ENCODE measurements at places on chromosomes 11 and 22.

- no peak overlapping the region for H3K27ac ChIP-seq
- H3K27me3 ChIP-seq: no peaks in the 10 kb centered on the region
- DNase-seq: no peak
- peaks cover 26% of the 10 kb centered on the region for H3K4me1 ChIP-seq
These were observed 4.2 kb downstream of the AMPD3 start for GRCh38 chr11:10459029-10459970.

DNA sequence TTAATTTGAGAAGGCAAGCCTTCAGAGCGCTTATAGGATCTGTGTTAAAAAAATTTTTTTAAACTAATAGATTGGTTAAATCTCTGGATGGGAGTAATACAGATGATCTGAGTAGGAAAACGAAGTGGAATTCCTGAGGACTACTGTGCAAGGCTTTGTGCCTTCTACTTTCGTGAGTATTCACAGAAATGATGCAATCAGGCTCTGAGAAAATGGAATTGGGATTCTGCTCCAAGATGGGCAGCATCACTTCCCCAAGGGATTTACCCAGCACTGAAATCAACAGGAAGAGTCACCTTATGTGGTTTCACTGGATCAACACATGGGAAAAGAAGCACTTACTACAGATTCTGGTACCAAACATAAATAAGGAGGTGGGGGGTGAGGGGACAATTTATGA lies 12.5 kb downstream of the KMT5B start:
- no peak overlapping the region for H3K27ac ChIP-seq
- H3K4me3 ChIP-seq: no peak overlapping the region
- H3K36me3 ChIP-seq: peaks cover 2% of the 10 kb centered on the region
- H3K4me1 ChIP-seq: peaks cover 4% of the 10 kb centered on the region
- DNase-seq: no peak
- no peaks in the 10 kb centered on the region for H3K27me3 ChIP-seq

DNA sequence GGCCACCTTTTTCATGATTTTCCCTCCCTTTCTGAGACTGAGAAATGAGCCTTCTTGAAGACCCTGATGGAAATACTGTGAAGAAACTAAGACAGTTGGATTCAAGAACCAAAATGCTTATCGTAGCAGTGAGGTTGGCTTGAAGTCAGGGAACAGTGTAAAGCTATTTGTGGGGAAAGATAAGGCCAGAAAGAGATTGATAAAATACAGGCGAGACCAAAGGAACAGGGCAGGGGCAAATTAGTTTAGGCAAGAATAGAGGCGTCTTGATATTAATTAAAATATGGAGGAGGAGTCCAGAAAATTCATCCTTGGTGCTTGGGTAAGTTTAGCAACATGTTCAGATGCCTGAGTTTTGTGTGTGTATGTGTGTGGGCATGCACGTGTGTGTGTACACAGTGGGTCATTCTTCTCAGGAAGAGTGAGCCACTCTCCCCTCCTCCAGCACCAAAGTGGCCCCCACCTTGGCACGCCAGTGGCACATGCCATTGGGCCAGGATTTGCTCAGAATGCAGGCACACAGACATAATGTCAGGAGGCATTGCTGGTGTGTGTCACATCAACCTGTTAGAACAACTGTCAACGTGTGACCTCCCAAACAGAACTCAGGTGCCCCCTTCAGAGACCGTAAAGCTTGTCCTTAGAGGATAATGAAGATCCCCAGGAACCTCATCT lies 3.9 kb upstream of the EHF start:
- H3K36me3 ChIP-seq: no peaks in the 10 kb centered on the region
- H3K27ac ChIP-seq: no peak overlapping the region
- no peaks in the 10 kb centered on the region for H3K27me3 ChIP-seq
- H3K4me3 ChIP-seq: no peak overlapping the region

DNA sequence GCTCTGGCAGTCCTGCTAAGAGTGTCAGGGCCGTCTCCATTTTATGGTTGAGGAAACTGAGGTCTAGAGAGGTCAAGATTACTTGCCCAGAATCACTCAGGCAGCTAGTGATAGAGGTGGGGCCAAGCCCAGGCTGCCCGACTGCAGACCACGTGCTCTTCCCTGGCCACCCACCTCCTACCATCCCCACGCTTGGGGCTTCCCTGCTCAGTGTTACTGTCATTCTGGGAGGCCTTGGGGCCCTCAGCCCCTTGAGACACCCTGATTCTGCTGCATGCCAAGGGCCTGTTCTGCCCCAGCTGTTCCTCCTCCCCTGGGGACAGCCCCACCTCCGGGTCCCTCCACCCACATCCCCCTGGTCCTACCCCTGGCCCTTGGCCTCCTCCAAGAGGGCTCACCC lies 17.2 kb upstream of the TAB1 start:
- no peaks in the 10 kb centered on the region for H3K36me3 ChIP-seq
- no peak for DNase-seq
- H3K4me3 ChIP-seq: no peak overlapping the region
- peaks cover 7% of the 10 kb centered on the region for H3K4me1 ChIP-seq
- no peaks in the 10 kb centered on the region for H3K27me3 ChIP-seq

DNA sequence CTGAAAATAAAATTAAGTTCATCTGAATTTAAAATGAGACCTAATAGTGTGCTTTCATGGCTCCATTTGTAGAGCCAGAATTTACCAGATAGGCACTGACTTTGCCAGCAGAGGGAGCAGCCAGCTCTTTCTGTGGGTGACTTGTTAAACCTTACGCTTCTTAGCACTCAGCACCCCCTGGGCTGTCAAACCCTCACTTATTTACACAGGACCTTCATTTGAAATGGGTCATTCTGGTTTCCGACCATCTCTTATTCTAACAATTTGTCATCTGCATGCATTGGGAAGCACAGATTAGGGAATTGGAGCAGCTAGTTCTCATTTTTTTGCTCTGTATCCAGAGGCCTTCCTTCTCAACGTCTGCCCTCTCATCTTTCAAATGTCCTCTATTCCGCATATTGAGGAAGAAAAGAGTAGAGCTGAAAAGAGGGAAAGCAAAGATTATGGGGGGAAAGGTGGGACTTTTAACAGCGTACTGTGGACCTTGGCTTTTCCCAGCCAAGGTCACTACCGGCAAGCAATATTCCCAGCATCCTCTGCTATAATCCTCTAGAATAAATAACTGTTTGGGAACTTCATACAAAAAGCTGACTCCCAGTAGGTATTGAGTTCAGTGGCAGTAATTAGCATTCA lies 3.1 kb downstream of the ASRGL1 start:
- no peak overlapping the region for H3K4me3 ChIP-seq
- H3K36me3 ChIP-seq: no peaks in the 10 kb centered on the region
- DNase-seq: no peak
- no peak overlapping the region for H3K27ac ChIP-seq

- H3K36me3 ChIP-seq: no peaks in the 10 kb centered on the region
- H3K27ac ChIP-seq: no peak overlapping the region
- no peaks in the 10 kb centered on the region for H3K27me3 ChIP-seq
- no peak for DNase-seq
These were observed 193.2 kb upstream of the PLET1 start for GRCh38 chr11:112453601-112454577.

GRCh38 chr11:95892892-95893570 lies 30.9 kb downstream of the MTMR2 start:
- H3K36me3 ChIP-seq: no peaks in the 10 kb centered on the region
- no peaks in the 10 kb centered on the region for H3K4me1 ChIP-seq
- DNase-seq: no peak
- H3K4me3 ChIP-seq: no peak overlapping the region

- H3K36me3 ChIP-seq: no peaks in the 10 kb centered on the region
- no peak overlapping the region for H3K27ac ChIP-seq
- no peak for DNase-seq
These were observed 11.3 kb upstream of the NELL1 start for GRCh38 chr11:20658135-20658534.

DNA sequence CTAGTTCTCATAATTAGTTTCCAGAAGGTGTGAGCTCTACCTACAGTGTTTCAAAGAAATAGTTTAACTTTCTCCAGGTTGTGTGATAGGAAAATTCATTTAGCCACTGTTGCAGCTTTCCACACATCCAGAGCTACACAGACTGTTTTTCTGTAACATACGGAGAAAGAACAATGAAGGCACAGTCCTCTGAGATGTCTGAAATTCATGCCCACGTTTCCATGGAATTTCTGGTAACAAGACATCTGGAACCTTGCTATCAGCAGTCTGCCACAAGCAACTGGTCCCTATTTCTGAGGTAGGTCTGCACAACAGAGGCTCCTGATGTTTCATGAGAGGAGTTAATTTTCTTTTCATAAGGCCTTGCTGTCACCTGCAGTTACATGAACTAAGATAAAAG lies 273.3 kb upstream of the C11orf87 start:
- no peak overlapping the region for H3K4me3 ChIP-seq
- H3K4me1 ChIP-seq: no peaks in the 10 kb centered on the region
- no peaks in the 10 kb centered on the region for H3K36me3 ChIP-seq
- no peaks in the 10 kb centered on the region for H3K27me3 ChIP-seq
- no peak overlapping the region for H3K27ac ChIP-seq

- H3K4me1 ChIP-seq: no peaks in the 10 kb centered on the region
- H3K27ac ChIP-seq: no peak overlapping the region
- DNase-seq: no peak
- H3K36me3 ChIP-seq: no peaks in the 10 kb centered on the region
These were observed 592.5 kb upstream of the B3GAT1 start for GRCh38 chr11:135004495-135004894.

Measured in keratinocyte (primary cell).